ENCODE measurements at places on chromosomes 3 and 15. TPM values are rescaled to one million over a fixed set of nuclear protein-coding genes. Genes with fewer than 3 reads are reported as not detected.
A peak's percentile ranks its signal among the peaks of the same experiment; 100 is the strongest.

The HEMK1 gene
- total RNA-seq, result 9.7 TPM

DNA sequence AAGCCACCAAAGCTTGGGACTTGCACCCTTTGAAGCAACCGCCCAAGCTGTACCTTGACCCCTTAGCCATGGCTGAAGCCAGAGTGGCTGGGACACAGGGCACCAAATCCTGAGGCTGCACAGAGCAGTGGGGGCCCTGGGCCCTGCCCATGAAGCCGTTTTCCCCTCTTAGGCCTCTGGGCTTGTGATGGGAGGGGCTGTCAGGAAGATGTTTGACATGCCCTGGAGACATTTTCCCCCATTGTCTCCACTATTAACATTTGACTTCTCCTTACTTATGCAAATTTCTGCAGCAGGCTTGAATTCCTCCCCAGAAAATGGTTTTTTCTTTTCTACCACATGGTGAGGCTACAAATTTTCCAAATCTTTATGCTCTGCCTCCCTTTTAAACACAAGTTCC, 522.2 kb downstream of the EDEM1 start:
- no peak for DNase-seq

- DNase-seq, result no peak
These were observed 7.6 kb upstream of the C3orf38 start for GRCh38 chr3:88142094-88142624.

The MYLK gene
- total RNA-seq, result 52.7 TPM

The TMCO5A gene
- not detected for total RNA-seq

- DNase-seq, result no peak
These were observed 8.9 kb downstream of the DUT start for GRCh38 chr15:48340111-48340510.

DNA sequence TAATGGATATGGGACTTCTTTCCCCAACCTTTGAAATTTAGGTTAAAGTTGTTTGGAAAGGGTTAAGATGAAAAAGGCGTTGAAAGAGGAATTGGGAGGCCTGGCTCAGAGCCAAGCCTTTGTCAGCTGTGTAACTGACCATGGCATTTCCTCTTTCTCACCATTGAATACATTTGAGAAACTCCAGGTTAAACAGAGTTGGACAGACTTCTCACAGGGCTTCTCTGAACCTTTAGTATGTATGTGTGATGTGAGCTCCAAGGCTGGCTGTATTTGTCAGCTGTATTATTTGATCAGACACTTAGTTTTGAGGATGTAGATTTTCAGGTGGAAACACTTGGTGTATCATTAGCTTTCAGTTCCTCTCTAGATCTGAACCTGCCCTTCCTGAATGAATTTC, 136.4 kb upstream of the GOLGA6L4 start:
- peak; percentile 19 for DNase-seq

DNA sequence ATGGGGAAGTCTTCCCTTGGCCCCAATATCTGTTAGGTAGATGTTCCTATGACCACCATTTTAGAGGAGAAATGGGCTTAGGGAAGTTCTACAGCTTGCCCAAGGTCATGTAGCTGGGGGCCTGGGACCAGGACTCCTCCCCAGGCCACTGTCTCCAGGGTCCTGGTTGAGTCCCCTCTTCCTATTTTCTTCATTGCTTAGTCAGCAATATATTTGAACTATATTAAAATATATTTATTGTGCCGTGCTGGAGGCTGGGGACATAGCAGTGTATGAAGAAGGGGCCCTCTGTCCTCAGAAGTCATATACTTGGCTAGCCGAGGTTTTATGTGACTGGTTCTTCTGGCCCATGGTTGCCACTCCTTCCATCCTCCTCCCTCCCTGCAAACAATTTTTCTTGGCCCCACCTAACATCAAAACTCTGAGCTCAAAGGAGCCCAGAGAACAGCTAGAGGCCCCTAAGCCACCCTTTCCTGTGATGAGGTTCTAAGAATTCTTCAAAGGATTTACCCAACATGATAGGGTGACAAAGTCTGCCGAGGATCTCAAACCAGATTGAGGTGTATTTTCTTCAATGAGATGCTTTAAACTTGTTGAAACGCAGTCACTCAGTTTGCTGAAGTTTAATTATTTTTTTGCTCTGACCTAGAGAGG, 121.2 kb upstream of the RASGRP1 start:
- no peak for DNase-seq

GRCh38 chr3:155093261-155093660, 13.1 kb downstream of the MME start:
- no peak for DNase-seq

The RYR3 gene
- total RNA-seq, result 0.74 TPM

GRCh38 chr3:195224156-195224979, 46.6 kb downstream of the XXYLT1 start:
- peak; percentile 49 for DNase-seq

The C3orf80 gene
- total RNA-seq, result 0.06 TPM

The SCAANT1 gene
- not detected for total RNA-seq

DNA sequence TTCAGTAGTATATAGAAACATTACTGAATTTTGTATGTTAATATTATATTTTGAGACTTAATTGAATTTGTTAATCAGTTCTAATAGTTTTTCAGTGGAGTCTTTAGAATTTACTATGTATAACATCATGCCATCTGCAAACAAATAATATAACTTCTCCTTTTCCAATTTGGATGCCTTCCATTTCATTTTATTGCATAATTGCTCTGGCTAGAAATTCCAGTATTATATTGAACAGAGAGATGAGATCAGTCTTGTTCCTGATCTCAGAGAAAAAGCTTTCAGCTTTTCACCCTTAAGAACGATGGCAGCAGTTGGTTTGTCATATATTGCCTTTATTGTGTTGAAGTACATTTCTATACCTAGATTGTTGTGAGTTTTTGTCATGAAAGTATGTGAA, 40.4 kb downstream of the OR4F15 start:
- DNase-seq, result no peak

- peak; percentile 49 for DNase-seq
These were observed 57.5 kb upstream of the GCNT3 start for GRCh38 chr15:59553879-59554735.

DNA sequence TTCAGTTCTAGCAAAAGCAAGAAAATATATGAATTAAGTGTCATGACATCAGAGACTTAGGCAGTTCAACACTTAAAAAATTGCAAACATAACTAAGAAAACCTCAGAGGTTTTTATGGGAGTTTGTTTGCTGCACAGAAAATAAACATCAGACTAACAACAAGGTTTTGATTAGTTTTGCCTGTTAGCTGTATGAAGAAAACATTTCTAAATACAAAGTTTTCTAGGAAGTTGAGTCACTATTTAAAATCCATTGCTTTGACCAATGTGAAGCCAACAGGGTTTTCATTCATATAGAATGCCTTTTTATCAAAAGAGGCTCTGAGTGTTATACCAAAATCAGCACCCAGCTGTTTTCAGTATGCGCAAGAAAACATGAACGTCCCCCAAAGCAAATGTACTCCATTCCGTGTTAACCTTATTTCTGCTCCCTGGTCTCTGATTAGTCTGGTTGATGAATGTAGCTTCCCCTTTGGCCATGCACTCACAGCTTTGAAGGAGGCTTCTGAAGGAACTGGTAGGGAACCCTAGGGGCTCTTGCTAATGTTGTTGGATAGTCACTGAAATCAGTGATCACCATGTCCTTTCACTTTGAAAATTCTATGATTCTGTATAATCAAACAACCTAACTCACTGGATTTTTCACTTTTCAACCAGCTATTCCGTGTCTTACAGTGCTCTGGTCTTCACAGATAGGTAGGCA, 89.6 kb upstream of the TSEN2 start:
- no peak for DNase-seq

- DNase-seq, result no peak
These were observed 89.1 kb downstream of the XXYLT1 start for GRCh38 chr3:195181741-195182469.

DNA sequence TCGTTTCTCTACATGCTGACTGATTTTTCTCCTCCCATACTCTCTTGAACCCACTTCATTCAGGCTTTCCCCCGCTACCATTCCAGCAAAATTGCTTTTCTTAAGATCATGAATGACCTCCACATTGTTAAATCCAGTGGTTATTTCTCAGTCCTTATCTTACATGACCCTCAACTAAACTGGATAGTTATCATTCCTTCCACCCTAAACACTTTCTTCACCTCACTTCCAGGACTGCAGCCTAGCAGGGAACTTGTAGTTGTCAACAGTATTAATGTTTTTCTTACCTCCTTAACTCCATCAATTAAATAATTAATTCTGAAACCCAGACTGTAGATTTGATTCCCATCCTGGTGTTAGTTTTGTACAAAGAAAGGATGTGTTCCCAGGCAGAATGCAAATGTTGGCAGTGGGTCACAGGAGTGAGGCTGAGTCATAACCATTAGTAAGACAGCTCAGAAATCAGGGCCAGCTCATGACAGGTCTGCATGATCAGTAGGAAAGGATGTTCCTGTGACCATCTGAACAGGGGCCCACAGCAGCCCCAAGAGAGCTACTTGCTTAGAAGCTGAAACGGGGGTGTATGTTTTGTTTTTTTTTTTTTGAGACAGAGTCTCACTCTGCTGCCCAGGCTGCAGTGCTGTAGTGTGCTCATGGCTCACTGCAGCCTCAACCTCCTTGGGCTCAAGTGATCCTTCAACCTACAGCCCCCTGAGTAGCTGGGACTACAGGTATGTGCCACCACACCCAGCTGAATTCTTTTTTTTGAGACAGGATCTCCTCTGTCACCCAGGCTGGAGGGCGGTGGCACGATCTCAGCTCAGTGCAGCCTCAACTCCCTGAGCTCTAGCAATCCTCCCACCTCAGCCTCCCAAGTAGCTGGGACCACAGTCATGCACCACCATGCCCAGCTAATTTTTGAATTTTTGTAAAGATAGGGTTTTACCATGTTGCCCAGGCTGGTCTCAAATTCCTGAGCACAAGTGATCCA, 9.1 kb downstream of the BCL2L10 start:
- DNase-seq, result peak; percentile 99

DNA sequence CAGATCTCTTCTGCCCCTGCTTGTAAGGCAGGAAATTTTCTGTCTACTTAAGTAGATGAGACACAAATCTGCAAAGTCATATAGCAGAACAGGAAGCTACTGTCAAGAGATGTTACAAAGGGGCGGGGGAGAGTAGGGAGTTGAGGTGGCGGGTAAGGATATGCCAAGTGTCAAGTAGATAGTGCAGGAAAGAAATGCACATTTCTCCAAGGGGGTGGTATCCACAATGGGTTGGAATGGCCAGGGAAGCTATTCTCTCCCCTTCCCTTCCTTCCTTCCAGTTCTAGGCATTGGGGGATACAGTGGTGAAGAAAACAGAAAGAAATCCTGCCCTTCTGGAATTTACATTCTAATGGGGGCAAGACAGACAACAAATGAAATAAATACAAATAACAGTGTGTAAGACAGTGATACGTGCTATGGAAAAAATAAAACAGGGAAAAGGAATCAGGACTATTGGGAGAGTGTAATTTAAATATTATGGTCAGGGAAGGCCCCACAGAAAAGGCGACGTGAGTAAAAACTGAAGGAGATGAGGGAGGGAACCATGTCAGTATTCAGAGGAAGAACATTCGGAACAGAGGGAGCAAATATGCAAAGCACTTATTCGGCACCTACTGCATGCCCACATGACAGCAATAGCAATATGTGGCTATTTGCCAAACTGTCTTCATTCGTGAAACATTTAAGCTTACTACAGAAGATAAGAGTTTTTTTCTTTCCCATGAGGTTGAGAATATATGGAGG, 42.8 kb upstream of the RNU6-1 start:
- DNase-seq, result no peak

DNA sequence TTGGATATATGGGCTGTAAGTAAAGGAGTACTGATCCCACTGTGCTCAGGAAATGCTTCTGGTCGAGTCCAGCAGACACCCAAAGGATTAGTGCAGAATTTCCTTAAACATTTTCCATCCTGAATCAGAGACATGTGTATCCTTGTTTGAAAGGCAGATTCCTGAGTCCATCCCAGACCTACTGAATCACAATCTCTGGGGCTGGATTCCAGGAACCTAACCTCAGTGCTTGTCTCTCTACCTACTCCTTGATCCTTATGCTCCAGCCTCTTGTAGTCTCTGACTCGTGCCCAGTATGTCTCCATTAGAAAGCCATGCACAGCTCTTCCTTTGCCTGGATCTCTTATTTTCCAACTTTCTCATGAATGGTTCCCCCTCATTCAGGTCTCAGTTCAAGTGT, 585.8 kb downstream of the NLGN1 start:
- DNase-seq, result no peak

DNA sequence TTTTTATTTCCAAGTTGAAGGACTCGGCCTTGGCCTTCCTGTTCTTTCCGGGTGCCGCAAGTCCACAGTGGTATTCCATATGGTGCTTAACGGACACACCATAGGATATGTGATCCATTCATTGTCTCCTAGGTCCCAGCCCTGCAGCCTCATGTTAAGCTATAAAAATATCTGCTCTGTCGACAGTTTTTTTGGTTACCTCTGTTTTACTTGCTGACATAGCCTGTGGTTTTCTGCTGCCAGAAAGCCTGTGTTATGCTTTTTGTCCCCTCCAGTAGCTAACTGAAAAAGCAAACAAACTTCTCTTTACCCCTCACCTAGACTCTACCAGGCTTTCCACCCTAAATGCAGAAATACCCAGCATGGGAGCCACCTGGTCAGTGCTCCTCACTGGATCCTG, 5.3 kb downstream of the INAFM2 start:
- no peak for DNase-seq

GRCh38 chr3:150314248-150315004, 93.7 kb upstream of the TSC22D2 start:
- DNase-seq, result peak; percentile 51

GRCh38 chr3:64945171-64945729, 257.4 kb upstream of the ADAMTS9 start:
- no peak for DNase-seq

DNA sequence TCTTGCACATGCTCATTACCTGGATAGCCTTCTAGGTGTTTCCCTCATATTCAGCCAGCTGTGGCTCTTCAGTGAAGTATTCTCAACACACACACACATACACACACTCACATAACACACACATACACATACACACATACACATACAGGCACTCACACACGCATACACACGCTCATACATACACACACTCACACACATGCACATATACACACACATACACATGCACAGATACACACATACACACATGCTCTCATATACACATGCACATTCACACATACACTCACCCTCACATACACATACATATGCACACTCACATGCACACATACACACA, 41.2 kb downstream of the GRK7 start:
- no peak for DNase-seq

The GREM1 gene
- 35.3 TPM for total RNA-seq

Data from Daoy (cell line).